EH (cell line): ENCODE measurements at places on chromosomes 1 and 21.

DNA sequence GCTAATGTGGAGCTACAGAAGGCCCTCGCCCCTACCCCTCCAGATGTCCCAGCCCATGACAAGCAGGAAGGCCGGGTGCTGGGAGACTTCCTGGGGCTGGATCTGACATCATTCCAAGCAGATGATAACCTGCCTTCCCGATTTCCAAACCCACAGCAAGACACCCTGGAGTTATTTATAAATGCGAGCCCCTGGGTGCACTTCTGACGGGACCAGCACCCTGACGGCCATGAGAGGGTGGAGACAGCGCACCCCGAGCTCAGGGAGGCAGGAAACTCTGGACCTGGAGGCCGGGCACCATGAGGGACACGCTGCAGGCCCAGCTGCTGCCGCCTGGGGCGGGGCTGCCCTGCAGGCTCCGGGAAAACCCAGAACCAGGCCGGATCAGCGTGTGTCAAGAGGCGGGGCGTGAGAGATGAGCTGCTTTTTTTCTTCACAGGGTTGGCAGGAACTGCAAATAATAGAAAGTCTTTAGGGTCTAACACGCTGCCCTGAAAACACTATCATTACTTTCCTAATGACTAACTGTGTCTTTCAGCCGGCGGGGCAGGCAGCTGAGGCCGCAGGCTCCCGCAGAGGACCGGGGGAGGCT is 2.5 kb upstream of the PCBP3 start:
- peak; percentile 59 for DNase-seq

DNA sequence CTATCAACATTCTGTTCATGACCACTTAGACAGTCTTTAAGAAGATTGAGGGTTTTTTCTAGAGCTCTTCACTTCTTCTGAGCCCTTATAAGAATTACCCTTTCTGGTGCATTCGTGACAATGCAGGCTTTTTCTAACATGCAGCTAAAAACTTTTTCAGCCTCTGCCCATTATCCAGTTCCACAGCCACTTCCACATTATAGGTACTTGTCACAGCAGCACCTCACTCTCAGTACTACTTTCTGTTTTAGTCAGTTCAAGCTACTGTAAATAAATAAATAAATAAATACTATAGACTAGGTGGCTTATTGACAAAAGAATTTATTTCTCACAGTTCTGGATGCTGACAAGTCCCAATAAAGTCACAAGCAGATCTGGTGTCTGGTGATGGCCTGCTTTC is 284.4 kb upstream of the PKN2 start:
- DNase-seq = no peak

- DNase-seq = peak; percentile 26
Observed at GRCh38 chr1:248923352-248924338, 17.6 kb downstream of the PGBD2 start.

DNA sequence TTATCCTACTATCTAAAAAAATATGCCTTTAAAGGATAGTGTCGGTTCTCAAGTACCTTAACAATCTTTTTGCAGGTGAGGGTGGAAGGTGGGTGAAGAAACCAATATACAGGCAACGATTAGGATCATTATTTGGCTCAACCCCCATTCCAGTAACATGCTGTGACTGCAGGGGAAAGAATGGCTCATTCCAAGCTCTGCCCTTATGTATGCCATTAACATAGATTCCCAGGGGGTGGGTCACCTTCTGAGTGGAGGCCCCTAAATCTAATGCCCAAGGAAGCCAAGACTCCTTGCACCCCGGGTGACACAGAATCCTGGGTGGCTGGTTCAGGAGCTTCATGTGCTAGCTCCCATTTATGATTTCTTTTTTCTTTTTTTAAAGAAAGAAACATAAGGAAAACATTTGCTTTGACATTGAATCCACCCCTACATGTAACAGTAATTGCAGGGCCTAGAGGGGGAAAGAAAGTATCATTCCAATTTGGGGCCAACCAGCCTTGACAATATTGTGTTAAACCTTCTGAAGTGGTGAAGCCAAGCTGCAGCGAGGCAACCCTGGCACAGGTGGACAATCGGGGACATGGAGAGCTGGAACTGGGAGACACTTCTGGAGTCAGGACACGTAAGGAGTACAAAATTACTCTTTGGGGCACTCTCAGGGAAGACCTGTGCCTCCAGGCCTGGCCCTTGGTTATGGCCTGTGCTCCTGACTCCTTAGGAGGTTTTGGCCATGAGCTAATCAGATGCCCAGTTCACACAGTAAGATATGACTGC is 200.3 kb downstream of the PBX1 start:
- DNase-seq = no peak

GRCh38 chr1:96553811-96554210 is 167.8 kb upstream of the PTBP2 start:
- DNase-seq = no peak

DNA sequence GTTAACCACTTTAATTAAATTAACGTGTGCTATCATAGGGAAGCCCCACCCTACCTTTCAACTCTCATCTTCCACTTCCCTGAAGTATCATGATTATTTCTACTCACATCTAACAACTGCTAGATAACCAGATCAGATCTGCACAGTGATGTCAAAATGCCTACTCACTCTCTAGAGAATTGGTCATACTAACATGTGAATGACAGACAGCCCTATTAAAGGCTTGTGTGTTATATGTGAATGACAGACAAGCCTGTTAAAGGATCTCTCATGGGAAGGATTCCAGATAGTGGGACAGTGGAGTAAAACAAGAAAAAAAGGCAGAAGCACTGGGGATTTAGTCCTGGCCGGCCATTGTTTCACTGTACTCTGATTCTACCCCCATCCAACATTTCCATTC is 12.6 kb downstream of the VTCN1 start:
- DNase-seq = no peak

GRCh38 chr1:67469431-67469830 is 39.2 kb upstream of the SERBP1 start:
- DNase-seq = peak; percentile 29

DNA sequence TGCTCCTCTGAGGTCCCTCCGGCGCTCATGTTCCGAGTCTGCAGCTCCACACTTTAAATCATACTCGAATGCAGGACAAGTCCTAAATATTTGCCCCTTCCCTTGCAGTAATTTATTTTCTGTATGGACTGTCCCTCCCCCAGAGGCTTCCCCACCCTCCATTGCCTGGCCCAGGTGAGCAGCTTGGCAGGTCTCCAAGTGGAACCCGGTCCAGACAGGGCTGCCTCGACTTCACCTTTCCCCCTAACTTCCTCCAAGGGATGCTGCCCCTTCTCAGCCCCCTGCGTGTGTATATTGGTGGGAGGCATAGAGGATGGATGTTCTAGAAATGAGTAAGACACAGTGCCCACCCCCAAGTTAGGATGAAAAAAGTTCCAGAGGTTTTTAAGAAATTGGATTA is 5.4 kb upstream of the OPTC start:
- no peak for DNase-seq

- peak; percentile 6 for DNase-seq
Observed at GRCh38 chr1:81681114-81681513, 119.6 kb upstream of the ADGRL2 start.

DNA sequence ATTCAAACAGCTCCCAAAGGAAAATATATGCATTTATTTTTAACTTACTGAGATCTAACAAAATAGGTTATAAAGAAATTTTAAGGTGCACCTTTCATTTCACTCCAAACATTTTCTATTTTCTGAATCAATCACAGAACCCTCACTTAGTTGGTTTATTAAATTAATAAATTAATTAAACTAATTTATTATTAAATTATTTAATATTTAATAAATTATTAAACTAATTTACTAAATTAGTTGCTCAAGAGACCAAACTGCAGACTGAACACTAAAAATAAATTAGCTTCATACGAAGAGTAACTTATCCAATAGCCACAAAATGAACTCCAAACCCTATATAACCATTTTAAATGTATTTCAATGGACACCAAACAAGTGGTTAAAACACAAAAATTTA is 68.0 kb downstream of the PRPF38A start:
- DNase-seq = no peak

DNA sequence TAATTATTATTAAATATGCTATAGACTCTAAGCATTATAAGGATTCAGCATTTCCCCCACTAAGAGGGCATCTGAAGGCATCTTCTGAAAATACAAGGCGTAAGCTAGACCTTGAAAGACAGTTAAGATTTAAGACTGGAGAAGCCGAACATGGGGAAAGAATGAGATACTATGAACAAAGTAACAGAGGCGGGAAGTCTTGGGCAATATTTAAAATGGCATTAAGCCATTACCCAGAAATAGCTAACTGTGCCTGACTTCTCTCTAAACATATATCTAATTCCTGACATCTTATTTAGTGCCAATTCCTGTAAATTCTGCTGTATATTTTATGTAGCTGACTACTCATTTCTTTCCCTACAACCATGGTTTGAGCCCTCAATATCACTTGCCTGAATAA is 20.9 kb downstream of the DPH5 start:
- peak; percentile 36 for DNase-seq

- peak; percentile 48 for DNase-seq
Observed at GRCh38 chr1:187264995-187265602, 436.4 kb downstream of the PLA2G4A start.

DNA sequence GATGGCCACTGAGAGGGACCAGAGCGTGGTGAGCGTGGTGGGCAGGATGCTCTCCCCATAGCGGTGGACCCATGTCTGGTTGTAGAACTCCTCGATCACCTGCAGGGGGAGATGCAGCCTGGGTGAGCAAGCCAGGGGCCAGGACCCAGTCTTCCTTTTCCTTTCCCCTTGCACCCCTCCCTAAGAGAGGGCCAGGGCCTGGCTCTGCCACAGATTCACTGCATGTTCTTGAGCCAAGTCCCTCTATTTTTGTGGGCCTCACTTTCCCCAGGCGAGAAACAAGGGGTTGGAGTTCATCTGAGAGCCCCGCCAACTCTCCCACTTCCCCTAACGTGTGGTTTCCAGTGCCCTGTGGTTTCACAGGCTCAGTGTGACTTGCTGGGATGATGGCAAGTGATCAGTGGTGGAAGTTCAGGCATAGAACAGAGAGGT is 27.5 kb downstream of the SLC2A1 start:
- peak; percentile 62 for DNase-seq

- DNase-seq = peak; percentile 6
Observed at GRCh38 chr1:227070638-227071285, 130.7 kb downstream of the COQ8A start.

DNA sequence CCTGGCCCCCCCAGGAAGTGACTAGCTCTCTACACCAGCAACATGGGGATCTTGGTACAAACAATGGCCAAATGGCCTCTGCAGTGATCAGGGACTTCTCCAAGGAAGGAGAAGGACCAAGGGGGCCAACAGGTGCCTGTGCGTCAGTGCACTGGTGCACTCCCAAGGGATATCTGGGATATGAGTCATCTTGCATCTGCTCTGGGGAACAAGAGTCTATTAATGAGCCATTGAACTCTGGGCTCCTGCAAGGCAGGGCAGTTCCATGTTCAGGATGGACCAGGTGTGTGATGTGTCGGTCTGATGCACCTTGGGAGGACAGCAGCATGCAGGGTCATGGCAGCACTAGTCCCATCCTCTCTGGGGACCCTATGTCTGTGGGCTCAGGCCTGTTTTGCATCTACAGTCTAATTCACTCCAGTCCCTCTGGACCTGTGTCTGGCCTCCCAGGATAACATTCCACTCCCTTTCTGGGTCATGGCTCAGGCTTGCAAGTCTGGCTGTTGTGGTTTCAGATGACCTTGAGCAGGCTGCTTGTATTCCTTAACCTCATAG is 125.3 kb downstream of the TRABD2B start:
- no peak for DNase-seq

DNA sequence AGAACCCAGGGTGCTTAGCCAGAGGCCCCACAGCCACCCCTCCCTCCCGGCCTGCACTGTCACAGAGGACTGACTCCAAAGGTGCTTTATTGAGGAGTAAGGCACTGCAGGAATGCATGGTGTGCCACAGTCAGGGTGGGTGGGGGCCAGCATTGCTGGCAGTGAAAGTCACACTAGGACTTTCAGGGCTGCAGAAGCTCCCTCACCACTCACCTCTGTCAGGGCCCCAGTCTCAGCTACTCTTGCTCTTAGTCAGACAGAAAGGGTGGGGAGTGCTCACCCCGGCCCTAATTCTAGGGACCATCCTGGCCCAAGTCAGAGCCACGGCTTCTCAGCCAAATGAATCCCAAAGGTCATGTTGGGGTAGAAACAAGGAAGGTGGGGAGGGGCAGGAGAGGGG is 19.4 kb downstream of the KNCN start:
- DNase-seq = no peak

DNA sequence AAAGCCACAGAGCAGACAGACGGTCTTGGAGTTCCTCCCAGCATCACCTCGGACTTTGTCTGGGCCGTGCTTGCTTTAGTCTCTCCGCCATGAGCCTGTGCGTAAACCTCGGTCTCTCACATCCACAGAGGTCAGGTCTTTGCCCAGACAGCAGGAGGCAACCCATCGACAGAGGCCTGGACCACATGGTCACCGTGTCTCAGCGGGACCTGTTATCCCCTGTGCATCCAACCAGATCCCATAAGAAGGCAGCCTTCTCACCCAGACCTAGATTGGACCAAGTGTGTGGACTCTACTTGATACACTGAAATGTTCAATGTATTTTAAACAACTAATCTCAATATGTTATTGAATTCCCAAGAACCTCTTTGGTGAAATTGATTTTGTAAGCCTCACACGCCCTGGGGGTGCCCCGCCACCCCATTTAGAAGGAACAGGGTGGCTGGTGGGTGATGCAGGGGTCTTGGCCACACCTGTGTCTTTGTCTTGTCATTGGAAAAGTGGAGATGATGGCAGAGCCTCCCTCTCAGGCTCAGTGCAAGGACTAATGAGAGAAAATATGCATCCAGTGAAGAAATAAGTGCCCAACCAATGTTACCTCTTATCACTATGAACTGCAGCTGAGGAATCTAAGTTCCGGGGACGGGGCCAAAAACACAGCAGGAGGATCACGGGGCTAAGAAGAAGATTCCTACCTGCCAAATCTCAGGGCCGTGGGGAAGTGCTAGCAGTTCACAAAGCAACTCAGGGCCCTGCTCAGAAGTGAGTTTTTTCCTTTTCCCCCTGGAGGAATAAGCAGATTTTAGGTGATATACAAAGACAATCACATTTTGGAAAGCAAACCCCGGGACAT is 101.6 kb upstream of the BACE2 start:
- DNase-seq = no peak

GRCh38 chr1:12552951-12553921 is 64.8 kb downstream of the DHRS3 start:
- peak; percentile 64 for DNase-seq

- no peak for DNase-seq
Observed at GRCh38 chr1:154158307-154159125, 3.6 kb upstream of the NUP210L start.

- no peak for DNase-seq
Observed at GRCh38 chr1:201841265-201841912, 12.4 kb downstream of the IPO9 start.

- DNase-seq = no peak
Observed at GRCh38 chr1:232432313-232432712, 197.6 kb downstream of the SIPA1L2 start.

GRCh38 chr1:169964206-169964605 is 70.5 kb upstream of the SCYL3 start:
- no peak for DNase-seq

- no peak for DNase-seq
Observed at GRCh38 chr1:167938080-167938636, 1.3 kb upstream of the MPC2 start.

DNA sequence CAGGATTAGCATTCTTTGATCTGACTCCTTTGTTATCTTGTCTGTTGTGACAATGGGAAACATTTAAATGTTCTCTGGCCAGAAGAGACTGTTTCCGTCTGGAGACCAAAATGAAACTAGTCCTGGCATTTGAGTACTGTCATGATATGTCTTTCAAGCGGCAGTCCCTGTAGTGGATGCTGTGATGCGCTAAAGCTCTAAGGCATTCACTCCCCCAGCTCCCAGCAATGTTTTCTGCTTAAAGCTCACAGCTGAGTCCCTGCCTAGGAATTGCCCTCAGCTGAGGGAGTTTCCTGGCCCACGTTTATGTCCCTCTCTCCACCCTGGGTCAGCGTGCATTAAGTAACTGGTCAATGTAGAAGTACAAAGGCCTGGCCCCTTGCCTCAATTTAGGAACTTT is 109.4 kb downstream of the UCHL5 start:
- DNase-seq = no peak
